ENCODE measurements at places on chromosomes 1 and 21.

- DNase-seq, result no peak
Observed at GRCh38 chr1:180184041-180184440, 29.4 kb downstream of the QSOX1 start.

DNA sequence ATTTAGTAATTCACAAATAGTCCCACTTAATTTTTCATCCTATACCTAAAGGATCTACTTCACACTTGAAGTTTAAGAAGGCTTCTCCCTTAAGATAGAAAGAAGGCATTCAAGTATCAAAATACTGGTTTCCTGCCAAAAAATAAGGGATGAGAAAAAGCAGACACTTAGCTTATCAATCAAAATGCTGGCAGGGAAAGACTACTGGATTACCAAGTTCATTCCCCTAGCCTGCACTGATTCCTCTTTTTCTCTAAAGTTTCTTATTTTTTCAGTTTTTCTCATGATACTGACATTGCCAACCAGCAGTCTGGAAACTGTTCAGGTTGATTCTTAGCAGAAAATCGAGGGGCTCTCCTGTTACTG lies 204.6 kb downstream of the GABPA start:
- DNase-seq, result no peak

DNA sequence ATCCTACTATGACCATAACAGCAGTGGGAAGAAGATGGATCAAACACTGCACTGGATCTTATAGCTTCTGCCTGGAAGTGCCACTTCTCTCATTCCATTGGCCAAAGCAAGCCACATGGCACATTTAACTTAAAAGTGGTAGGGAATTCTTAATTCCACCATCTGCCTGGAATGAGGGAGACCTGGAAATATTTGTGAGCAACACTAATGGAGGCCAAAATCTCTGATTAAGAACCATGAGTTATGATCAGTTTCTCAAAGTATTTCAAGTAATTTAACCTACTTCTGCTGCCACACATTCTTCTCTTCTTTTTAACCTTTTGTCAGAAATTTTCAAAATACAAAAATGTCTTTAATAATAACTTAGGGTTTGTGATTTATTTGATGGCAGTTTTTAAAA lies 154.0 kb upstream of the C1orf87 start:
- no peak for DNase-seq

GRCh38 chr1:67892476-67893125 lies 59.3 kb upstream of the GNG12 start:
- DNase-seq, result no peak

GRCh38 chr1:10987840-10988417 lies 24.5 kb upstream of the TARDBP start:
- DNase-seq, result no peak

DNA sequence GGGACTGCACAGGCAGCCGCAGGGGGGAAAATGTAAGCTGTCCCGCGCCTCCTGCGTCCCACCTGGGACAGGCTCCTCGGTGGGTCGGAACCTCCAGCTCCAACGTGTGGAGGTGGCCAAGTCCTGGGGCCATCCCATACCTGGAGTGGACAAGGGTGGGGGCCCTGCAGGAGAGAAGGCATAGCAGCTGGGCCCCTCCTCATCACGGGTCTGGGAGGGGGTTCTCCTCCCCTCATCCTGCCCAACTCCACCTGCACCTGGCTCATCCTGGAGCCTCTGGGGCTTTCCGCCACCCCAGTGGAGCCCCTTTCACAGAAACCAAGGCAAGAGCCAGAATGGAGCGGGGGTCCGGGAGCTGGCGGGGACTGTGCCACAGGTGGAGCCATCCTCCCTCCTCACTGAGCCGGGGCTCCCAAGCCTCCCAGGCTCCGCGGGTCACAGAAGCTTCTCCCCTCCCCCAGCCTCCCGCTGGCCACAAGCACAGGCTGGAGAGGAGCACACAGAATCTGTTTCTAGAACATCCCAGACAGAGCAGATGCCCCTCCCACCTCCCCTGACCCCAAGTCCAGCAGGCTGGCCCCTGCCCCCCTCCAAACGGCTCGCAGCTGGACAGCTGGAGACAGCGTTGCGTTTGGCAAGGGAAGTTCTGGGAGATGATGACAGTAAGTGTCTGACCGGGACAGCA lies 65.8 kb downstream of the MEGF6 start:
- DNase-seq, result no peak

DNA sequence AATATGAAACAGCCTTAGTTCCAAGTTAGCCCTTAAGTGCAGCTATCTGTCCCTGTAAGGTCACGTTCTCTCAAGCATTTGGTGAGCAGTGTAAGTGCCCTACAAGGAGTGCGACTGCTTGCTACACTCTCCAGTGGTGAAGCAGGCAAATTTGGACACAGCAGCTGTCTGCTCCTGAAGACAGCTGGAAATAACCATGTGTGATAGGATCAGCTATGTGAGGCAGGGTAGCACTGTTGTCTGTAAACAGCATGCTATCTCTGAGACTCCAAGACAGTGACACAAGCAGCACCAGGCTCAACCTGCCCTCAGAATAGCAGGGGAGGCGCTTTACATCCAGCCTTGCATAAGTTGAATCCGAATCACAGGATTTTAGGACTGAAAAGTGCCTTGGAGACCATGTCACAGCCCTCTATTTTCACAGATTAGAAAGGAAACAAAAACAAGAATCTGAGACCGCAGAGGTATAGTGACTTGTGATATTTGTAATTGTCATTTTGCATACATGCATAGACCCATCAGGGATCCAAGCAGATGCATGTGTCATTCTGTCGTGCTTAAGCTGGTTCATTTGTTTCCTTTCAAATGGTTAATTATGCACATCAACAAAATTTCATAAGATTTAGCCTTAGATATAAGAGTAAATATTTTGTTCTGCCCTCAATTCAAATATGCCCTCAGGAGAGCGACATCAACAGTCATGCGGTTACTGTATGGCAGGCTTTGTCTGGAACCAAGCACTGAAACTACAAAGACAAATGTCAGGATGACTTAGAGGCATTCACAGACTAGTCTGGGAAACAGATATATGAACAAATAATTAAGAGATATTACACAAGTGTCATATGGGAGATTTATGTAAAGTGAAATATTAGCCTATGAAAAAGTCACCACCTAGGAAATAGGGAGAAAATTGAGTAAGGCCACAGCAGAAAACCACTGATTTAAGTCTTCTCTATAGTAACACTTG lies 134.9 kb upstream of the NRIP1 start:
- peak; percentile 16 for DNase-seq

DNA sequence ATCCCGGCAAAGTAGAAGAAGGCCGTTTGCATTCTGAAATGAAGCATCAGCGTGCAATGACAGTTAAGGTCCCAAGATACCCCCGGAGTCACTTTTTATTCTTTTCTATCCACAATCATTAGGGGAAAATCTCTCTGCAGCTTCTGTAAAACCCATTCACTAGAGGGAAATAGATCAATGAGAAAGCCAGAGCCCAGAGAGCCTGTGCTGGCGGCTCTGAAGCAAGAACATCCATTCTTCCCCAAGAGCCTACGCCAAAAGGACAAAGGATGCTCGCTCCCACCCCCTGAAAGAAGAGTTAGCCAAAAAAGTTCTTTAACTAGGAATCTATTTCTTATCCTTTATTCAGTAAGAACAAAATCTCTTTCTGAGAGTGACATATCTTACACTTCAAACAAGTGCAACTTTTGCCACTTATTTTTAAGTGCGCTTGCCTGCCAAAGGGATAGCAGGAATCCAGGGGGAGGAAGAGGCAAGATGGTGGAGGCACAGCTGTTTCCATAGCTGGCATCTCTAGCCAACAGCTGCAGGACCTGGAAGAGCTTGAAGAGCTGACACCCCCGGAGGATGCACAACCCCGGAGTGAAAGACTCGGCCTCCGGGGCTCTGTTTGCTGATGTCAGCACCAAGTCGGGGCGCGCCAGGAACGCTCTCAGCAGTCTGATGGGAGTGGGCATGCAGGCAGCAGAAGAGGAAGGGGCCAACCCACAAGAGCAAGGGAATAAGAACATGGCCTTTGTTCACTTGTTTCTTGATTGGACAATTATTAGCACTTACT lies 68.7 kb downstream of the KCNN3 start:
- DNase-seq, result no peak

GRCh38 chr1:209703834-209704504 lies 677 bp upstream of the HSD11B1 start:
- DNase-seq, result no peak

DNA sequence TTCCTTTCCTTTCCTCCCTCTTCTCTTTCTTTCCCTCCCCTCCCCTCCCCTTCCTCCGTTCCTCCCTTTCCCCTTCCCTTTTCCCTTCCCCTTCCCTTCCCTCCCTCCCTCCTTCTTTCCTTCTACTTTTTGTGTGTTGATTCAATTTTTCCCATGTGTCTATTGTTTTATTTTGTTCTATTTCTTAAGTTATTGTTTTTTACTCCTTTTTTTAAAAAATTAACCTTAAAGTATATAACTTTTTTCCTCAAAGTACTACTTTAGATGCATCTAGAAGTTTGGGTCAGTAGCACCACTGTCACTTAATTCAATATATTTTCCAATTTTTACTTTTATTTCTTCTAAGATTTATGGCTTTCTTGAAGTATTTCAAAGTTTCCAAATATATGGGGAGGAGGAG lies 448.2 kb upstream of the VAMP3 start:
- no peak for DNase-seq

DNA sequence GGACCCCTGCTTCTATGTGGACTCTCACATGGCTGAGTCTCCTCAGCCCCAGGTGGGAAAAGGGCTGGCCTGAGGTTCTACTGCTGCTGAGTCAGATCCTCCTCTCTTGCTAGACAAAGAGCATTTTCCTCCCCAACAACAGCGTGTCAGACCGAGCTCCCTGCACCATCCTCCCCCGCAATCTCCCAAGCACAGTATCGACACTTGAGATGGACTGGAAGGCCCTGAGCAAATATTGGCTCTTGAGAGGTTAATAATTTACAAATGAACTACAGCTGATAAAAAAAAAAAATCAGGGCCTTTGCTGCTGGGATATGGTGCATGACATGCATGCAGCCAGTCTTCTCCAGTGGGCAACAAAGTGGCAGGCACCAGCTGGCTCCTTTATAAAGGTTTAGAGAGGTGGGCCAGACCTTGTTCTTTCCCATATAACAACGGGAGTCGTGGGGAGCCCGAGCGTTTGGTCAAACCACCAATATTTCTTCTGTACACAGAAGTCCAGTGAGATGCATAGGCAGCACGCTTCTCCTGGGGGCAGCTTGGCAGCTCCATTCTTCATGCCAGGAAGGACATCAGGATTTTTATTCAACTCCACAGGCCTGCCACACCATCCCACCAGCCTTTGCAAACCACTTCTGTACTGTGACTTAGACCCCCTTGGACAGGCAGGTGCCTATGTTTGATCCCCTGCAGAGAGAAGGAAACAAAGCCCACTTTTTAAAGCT lies 55.4 kb upstream of the CAMK1G start:
- DNase-seq, result peak; percentile 72

DNA sequence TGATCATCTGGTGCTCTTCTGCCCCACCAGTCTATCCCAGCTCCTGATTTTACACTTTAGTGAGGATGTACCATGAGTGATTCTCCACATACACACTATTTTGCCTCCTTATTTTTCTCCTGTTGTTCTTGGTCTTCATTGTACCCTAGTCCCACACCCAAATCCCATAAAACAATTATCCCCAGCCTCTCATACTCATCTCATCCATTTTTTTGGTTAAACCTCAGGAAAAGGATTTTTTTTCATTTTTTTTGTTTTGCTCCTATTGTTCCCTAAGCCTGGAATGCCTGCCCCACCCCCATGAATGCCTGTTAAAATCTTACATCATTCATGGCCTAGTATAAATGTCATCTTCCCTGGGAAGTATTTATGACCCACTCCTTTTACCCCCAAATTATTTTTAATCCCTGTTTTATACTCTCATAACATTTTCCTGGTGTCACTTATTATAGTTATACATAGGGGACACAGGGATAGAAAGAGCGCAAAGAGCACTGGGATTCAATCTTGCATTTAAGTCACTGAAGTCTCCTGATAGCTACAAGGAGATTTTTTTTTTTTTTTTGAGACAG lies 4.9 kb upstream of the LINGO4 start:
- DNase-seq, result no peak

DNA sequence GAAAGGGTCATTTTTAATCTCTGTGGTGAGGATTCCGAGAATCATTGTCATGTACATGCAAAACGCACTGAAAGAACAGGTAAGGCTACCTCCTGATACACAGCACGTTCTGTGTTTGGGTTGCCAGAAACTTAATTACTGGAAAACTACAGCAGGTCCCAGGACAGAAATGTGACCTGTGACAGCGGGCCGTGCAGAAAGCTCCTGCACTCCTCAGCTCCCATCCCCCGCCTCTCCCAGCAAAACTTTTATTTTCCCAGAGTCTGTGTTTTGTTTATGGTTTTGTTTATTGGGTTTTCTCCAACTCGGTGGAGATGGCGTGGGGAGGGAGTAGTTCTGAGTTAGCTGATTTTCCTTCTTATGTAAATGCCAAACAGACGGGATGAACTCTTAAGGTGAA lies 44.7 kb downstream of the SLC44A3 start:
- peak; percentile 61 for DNase-seq

DNA sequence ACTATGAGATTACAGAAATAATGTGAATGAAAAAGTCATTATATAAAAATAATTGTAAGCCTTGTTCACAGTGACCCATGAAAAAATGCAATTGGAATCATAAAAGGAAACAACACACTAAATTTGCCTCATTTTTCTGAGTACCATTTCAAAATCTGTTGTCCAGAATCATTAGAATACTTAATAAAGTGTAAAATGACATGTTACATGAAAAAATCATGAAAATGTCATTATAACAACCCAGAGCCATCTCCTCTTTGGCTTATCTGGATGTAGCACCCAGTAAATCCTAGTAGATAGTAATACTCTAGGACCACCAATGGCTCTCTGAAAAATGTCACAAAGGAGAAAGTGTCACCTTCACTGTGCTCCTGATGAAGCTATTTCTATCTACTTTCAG lies 76.5 kb downstream of the DDAH1 start:
- DNase-seq, result no peak

DNA sequence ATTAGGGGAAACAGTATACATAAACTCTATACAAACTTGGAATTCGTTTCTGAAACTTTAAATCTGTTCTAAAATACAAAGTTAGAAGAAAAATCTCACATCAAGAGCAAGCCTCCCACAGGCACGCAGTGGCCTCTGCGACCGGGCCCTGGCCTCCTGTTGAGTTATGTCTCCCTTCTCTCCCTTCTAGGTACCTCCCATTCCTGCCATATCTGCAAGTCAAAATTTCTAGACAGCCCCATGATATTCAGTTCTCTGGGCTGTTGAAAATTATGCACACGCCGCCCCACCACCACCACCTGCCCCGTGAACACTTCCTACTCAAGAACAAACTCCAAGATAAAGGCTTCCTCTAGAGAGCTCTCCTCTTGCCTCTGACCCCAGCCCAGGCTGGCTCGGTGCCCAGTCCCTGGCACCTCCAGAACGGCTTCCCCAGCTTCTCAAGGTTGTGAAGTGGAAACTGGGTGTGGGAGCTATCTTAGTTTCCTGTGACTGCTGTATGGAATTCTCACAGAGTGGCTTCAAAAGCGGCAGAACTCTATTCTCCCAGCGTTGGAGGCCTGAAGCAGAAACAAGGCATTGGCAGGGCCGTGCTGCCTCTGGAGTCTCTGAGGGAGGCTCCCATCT lies 37.7 kb upstream of the LRP8 start:
- DNase-seq, result peak; percentile 84

GRCh38 chr1:13228343-13228781 lies 2.4 kb upstream of the PRAMEF18 start:
- DNase-seq, result peak; percentile 41

- DNase-seq, result peak; percentile 72
Observed at GRCh38 chr21:42614811-42615351, 38.5 kb upstream of the PDE9A start.

- no peak for DNase-seq
Observed at GRCh38 chr1:89605692-89606091, 27.2 kb upstream of the LRRC8C start.
